ENCODE measurements at places on chromosomes 1 and 21. TPM values are rescaled to one million over a fixed set of nuclear protein-coding genes. Genes with fewer than 3 reads are reported as not detected.

Gene OR2T11
- total RNA-seq: 0.48 TPM

GRCh38 chr1:95085376-95085775 is 12.6 kb upstream of the ALG14 start:
- no peak for DNase-seq

DNA sequence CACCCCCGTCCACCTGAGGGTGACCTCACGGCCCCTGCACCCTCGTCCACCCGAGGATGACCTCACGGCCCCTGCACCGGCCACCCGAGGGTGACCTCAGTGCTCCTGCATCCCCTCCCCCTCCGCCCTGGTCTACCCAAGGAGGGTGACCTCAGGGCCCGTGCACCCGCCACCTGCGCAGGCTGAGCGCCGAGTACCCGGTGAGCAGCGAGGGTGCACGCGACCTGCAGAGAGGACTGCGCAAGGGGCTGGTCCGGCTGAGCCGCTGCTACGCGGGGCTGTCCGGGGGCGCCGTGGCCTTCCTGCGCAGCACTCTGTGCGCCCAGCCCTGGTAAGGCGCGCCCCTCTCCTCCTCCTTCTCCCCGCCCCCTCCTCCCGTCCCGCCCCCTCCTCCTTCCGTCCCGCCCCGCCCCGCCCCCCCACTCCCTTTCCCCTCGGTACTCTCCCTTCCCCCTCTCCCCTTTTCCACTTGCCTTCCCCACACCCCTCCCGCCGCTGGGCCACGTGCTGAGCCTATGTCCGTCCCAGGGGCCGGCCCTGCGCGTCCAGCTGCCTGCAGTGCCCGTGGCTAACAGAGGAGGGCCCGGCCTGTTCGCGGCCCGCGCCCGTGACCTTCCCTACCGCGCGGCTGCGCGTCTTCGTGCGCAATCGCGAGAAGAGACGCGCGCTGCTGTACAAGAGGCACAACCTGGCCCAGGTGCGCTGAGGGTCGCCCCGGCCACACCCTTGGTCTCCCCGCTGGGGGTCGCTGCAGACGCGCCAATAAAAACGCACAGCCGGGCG is 28.4 kb downstream of the TRIM11 start:
- peak; percentile 89 for DNase-seq

- DNase-seq: peak; percentile 64
Observed at GRCh38 chr1:46747683-46748288, 28.9 kb upstream of the EFCAB14 start.

Gene CCDC190
- total RNA-seq: 31.3 TPM

DNA sequence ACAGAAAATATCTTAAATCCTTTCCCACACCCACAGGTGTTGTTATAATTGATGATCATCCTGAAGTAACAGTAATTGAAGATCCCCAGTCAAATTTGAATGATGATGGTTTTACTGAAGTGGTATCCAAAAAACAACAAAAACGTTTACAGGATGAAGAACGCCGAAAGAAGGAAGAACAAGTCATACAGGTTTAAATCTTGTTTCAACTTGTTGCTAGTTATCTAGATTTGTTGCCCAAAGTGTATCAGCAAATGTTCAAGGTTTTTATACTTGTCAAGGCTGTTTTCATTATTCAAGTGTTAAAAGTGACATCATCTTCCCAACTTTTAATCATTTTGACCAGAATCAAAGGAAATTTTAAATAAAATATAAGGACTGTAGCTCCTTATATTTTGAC is 64.7 kb downstream of the PRRC2C start:
- DNase-seq: peak; percentile 58

- DNase-seq: no peak
Observed at GRCh38 chr1:11740258-11741192, 4.6 kb downstream of the AGTRAP start.

Measured in umbilical cord (tissue), 2 donors.